ENCODE measurements at places on chromosomes 13 and 19.
A peak's percentile ranks its signal among the peaks of the same experiment; 100 is the strongest.

GRCh38 chr13:39803851-39804250, 148.4 kb downstream of the COG6 start:
- no peak for DNase-seq

- DNase-seq: no peak
These were observed 636 bp upstream of the RB1 start for GRCh38 chr13:48302871-48303358.

DNA sequence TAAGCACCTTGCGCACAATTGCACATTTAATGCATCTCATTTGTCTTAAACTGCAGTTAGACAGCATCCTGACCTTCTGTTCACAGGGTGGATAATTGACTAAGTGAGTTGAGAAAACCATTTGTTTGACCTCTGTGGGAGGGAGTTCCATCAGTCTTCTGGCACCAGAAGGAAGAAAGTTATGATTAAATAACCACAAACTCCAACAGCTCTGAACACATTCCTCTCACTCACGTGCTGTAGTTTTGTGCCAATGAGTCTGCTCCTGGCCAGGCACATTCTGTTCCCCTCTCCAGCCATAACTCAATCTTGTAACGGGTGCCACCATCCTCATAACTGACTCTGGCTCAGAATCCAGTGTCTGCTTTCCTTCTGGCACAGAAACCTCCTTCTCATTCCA, 817.2 kb downstream of the SLITRK1 start:
- DNase-seq: peak; percentile 76

- no peak for DNase-seq
These were observed 62.9 kb upstream of the MCF2L start for GRCh38 chr13:112905990-112906641.

DNA sequence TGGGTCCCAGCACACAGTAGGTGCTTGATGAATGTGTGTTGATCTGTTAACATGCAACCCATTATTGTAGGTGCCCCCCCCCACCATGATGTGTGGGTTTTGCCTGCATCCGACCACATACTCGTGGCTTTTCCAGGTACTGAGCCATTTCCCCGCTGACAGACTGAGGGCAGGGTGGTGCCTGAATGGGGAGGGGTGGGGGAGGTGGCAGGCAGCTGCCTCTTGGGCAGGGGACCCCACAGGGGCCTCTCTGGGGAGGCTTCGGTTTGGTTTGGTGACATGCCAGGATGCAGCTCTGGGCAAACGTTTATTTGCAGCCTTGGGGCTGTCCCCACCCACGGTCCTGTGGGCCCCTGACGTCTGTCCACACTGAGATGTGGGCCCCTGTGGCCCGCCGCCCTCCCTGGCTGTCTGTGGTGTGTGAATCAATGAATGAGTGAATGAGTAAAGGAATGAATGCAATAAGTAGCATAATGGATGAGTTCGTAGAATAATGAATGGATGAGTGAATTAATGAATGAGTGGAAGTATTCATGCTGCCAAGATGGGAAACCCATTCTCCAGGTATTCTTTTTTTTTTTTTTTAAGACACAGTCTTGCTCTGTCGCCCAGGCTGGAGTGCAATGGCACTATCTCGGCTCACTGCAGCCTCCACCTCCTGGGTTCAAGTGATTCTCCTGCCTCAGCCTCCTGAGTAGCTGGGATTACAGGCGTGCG, 9.0 kb upstream of the JUND start:
- DNase-seq: no peak

DNA sequence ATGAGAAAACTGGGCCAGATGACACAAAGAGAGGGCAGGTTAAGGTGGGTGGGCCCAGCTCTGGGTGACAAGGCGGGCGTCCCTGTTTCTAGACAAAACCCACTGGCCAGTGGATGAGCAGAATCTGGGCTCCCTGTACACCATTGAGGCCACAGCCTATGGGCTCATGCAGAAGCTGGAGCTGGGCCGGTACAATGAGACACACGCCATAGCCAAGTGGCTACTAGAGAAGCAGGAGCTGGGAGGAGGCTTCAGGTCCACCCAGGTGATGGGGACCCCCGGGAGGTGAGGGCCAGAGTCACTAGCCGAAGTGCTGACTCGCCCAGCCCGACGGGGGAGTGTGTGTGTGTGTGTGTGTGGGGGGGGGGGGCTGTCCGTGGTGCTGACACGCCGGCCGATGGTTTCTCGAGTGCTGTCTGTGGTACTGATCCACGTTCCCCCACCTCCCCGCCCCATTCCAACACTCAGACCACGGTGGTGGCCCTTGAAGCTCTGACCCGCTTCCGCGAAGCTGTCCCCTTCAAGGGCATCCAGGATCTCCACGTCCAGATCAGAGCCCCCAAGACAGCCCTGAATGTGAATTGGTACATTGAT, 24.3 kb upstream of the SHFL start:
- no peak for DNase-seq

DNA sequence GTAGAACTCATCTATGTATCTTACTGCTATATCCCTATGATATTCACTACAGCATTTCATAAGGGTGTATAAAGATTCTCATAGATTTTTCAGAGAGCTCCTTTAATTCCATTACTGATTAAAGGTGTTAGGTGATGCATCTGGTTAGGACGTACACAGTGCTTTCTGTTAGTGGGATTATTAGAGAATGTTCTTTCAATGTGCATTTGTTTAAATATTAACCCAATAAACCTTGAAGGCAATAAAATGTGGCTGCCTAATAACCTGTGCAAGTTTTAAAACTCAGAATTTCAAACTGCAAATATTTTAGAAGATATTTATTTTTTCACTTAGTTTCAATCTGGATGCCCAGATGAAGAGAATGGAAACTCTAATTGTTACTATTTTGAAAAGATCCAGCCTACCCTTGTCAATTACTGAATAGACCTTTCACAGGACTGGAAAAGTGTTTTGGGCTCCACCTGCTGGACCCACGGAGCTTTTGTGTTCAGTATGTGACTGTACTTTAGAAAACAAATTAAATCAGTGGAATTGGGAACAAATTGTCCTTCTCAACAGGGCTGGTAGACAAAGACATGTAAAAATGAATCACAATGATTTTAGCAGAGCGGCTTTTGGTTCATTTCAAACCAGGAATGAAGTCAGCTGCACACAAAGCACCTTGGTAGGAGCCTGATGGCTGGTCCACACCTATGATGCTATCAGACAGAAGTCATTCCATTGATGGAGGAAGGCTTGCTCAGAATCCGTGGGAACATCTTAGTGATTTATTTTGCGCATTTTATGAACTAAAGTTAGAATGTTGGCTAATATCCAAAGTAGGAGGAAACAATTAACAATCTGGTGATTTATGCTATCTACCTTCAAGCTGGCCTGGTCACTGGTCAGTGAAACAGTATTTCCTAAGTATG, 89.4 kb upstream of the RAP2A start:
- peak; percentile 70 for DNase-seq

DNA sequence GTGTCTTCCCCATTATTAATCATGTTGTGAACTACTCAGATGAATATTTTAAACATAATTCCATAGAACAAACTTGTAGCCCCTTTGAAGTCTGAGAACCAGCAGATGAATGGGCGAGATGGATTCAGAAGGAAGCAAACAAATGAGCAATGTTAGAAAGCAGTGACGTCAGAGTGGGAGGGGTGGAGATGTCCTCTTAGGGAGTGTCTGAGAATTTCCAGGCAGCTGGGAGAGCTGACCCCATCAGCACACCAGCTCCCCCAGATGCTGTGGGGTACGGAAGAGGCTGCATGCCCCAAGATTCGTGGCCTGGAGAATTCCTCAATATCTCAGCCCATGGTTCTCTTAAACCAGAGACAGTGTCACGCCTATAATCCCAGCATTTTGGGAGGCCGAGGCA, 68.6 kb downstream of the DPF1 start:
- peak; percentile 18 for DNase-seq

GRCh38 chr13:36108954-36109353, 22.2 kb downstream of the DCLK1 start:
- no peak for DNase-seq

GRCh38 chr13:28464861-28465460, 30.0 kb downstream of the FLT1 start:
- no peak for DNase-seq

DNA sequence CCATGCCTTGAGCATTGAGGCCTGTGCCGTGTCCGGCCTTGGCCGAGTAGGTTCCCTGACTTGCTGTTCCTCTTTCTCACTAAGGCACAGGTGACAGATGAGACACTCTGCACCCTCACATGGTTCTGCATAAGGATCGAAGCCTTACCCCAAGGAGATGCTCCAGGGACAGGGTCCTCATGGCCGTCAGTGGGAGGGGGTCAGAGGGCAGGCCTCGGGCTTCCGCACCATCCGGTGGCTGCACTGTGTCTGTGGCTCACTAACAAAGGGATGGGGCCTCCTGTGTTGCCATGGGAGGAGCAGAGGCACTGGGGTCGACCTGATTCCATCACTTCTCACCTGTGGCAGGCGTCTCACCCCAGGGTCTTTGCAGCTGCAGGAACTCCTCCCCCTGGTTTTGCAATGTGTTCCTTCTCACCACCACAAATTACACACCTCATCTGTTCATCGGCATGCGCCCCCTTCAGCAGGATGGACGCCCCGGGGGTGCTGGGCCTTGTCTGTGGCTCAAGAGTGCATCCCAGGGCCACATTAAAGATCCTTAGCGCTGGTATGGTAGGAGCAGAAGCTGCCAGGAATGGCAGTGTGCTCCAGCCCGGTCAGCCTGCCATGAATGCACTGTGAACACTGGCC, 113.3 kb upstream of the SOX1 start:
- DNase-seq: no peak

DNA sequence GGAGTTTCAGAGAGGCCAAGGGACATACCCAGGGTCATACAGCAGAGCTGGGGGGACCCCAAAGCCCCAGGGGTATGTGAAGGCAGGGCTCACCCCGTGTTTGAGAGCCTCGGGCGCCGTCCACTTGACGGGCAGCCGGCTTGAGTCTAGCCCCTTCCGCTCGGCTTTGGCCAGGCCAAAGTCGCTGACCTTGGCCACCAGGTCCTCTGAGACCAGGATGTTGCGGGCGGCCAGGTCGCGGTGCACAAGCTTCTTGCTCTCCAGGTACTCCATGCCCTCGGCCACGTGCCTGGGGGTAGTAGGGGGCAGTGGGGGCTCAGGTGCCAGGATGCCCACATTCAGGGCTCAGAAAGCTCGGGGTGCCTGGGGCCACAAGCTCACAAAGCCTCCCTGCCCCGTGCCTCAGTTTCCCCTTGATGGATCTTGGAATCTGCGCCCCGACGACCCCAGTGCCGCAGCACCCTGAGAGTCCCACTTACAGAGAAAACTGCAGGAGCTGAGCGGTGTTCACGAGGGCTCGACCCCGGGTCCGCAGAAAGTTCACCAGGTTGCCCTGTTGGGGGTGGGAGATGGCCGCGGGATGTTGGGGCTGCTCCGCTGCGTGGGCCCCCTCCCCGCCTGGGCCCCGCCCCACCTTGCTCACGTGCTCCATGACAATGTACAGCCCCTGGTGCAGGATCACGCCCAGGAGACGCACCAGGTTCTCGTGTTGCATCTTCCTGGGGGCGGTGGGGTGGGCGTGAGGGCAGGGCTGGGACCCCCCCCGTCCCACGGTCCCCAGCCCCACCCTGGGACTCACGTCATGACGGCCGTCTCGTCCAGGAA, 7.1 kb downstream of the MATK start:
- DNase-seq: no peak

- DNase-seq: no peak
These were observed 125.2 kb upstream of the OBI1 start for GRCh38 chr13:78784014-78784750.

DNA sequence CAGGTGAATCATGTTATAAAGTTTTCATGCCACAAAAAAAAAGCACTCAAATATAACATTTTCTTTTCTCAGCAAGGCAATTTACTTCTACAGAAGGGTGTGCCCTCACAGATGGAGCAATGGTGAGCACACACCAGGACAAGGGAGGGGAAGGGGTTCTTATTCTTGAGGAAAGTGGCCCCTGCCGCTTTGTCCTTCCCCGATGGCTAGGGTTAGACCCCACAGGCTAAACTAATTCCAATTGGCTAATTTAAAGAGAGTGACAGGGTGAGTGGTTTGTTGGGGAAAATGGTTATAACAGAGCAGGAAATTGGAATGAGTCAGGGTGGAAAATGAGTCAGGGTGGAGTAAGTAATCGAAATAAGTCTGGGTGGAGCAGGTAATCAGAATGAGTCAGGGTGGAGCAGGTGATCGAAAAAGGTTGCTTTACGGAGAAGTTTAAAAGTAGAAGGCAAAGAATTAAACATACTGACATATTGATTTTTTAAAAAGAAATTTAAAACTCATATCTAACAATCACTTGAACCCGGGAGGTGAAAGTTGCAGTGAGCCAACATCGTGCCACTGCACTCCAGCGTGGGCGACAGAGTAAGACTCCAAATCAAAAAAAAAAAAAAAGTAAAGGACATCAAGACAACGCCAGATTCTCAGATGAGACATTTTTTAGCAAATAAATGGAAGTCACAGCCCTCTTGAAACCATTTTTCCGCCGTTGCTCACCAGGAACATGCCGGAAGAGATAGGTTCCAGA, 813 bp downstream of the ZNF562 start:
- DNase-seq: no peak

DNA sequence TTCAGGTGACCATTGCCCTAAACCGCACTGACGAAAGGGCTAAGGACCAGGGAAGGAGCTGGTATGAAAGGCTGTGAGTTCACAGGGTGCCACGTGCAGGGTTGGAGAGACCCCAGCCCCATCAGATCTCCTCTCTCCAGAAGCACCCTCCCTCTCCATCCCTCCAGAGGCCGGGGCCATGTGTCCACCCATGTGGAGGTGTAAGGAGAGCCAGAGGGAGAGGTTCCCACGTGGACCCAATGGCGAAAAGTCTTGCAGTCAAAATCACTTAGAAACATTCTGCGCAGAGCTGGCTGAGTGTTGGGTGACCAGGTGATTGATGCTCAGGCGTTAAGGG, 168.3 kb downstream of the COL4A1 start:
- DNase-seq: no peak

DNA sequence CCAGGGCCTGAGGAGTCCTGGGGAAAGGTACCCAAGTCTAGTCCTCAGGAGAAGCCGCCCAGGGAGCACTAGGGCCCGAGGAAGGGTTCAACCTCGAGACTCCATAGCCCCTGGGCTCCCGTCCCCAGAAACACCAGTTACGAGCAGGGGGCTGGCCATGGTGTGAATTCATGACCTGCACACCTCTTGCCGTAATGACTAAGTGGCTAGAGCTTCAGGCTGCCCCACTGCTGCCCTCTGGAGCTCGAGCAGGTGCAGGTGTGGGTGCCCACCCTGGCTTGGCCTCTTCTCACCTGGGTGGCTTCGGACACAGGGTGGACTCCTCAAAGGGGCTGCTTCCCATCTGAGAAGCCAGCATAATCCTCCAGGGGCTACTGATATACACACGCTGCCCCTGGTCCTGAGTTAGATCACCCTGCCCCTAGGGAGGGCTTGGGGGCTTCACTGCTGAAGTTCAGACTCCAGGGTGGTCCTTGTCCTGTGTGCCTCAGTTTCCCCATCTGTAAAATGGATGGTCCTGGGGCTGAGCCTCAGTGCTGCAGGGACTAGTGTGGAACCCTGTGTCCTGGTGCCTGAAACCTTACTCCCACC, 13.6 kb downstream of the SPC24 start:
- DNase-seq: no peak

All from fibroblast of upper back skin (primary cell).